ENCODE measurements at places on chromosomes 3 and 15.
A peak's percentile ranks its signal among the peaks of the same experiment; 100 is the strongest.

DNA sequence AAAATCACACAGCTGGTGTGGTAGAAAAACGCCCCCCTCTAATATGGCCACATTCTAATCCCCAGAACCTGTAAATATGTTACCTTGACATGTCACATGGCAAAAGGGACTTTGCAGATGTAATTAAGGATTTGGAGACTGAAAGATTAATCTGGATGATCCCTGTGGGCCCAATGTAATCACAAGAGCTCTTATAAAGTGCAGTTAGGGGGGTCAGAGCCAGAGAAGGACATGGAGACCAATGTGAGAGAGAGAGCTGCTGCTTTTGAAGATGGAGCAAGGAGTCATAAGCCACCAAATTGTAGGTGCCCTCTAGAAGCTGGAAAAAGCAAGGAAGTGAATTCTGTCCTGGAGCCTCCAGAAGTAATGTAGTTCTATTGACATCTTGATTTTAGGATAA, 152.6 kb downstream of the PEX5L start:
- no peak for DNase-seq

GRCh38 chr3:114519415-114519814, 225.6 kb downstream of the TIGIT start:
- DNase-seq: peak; percentile 16

DNA sequence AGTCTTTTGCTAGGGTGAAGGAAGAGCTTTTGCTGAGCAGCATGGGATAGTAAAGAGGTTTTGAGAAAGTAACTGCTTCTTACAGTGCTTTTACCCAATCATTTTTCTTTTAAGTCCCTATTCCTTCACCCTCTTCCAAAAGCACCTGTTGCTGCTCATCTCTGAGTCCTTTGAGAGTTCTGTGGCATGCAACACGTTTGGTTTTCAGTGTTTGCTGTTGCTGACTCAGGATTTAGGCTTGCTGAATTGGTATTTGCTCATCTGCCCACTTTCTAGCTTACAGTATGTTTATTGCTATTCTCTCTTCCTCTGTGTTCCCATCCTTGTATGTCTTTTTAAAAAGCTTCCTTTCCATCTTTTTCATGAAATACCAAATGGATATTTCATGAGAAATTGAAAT, 55.9 kb upstream of the THRB start:
- DNase-seq: no peak

DNA sequence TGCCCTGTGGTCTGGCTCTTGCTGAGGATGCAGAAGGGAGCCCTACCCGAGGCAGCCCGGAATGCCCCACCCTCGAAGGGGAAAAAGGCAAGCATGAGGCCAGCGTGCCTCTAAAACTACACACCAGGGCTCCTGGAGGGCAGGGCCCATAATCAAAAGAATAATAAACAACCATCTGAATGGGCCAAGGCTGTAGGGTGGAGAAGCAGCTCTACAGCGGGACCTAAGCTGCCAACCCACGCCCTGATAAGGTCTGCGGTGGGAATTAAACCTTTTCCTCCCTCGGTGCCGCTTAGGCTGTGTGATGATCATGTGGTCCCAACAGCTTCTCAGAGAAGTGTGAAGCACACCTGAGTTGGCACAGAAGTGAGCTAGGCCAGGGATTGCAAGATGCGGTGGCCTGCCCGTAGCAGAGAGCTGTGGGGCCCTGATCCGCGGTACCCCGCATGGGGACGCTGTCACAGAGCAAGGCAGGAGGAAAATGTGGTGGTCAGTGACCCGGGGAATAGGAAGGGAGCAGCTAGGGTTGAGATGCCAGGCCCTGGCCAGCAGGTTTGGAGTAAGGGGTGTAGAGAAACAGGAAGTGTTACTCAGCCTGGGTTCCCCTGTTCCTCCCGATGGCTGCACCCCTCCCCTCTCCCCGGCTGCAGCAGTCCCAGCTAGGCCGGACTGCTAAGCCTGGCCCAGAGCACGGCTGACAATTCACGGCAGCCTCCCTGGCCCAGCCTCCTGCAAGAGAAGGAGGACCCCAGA, 1.1 kb upstream of the C15orf62 start:
- DNase-seq: no peak

GRCh38 chr3:118186051-118186450, 848.6 kb downstream of the IGSF11 start:
- no peak for DNase-seq

GRCh38 chr15:23472033-23472432, 25.0 kb upstream of the GOLGA6L2 start:
- no peak for DNase-seq

DNA sequence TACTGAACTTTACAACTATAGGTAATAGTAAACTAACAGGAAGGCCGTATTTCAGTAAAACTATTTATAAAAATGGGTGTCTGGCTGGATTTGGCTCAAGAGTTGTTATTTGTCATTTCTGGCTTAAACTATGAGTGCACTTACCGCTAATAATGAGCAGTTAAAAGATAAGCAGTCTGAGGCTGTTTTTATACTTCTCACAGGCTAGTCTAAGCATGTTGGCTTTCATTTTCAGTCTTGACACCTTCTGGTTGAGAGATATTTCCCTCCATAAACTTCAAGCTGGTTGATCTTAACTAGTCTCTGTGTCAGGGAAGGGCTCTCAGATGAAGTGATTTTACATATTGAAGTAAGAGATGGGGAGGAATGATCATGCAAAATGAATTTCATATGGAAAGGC, 96.1 kb downstream of the RSRC1 start:
- no peak for DNase-seq

DNA sequence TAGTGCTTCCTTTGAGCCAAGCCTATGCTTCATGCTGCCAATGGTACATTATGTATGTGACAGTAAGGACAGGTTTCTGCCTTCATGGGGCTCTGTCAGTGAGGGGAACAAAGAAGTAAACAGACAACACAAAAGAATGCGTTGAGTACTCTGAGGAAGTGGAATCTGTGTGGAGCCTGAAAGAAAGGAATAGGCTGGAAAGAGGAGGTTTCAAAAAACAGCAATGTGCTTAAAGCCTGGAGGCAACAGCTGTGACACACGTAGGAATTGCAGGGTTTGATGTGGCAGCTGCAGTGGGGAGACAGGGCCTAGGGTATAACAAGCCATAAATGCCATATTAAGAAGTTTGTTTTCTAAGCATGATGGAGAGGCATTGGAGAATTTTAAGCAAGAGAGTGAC, 316.7 kb downstream of the CLSTN2 start:
- no peak for DNase-seq

DNA sequence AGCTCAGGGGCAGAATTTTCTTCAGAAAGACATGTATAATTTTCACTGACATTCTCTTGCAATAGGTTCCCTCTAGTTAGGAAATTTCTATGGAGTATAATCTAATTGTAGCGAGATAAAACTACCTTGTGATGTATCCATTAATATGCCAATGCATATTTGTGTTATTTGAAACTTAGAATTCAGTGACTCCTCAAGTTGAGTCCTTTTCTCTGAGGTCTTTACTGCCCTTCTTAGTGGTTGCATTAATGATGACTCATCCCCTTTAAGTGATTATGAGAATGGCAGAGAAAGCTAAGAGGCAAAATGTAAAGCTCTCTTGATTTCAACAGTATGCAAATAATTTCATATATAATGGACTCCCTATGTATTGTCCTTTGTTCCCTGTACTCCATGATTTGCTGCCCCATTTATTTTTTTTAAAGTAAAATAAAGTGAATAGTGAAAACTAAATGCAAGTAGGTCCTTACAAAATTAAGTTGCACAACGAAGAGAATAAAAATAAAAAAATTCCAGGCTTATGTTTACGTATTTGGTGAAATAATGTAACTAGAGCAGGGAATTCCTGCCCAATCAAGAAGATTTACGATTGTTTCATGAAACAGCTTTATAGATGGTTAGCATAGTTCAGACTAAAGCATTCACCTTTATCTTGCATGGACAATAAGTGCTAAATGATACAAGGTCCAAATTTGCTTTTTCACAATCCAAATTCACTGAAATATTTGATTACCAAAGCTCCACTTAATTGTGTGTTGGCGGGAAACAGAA, 78.1 kb downstream of the ZPLD1 start:
- DNase-seq: no peak

- DNase-seq: no peak
Observed at GRCh38 chr3:70744536-70744935, 432.1 kb upstream of the MDFIC2 start.

- DNase-seq: no peak
Observed at GRCh38 chr15:23438816-23439466, 8.1 kb downstream of the GOLGA6L2 start.

GRCh38 chr3:154666542-154666941, 236.6 kb upstream of the GPR149 start:
- no peak for DNase-seq

DNA sequence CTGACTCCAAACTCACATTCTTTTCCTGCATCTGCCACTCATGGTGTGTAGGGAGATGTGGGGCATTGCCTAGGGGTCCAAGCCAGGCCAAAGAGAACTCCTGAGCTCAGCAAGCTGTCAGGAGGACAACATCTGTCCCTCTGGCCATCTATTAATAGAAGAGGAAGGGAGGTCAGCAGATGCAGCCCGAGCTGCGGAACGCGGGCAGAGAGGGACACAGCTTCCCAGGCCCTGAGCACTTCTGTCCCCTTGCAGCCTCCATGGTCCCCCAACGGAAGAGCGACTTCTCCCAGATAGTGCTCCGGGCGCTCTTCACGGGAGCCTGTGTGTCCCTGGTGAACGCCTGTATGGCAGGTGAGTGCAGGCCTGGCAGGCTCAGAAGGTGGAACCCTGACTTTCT, 37.3 kb upstream of the PDE8A start:
- no peak for DNase-seq

GRCh38 chr3:58617338-58617761, 40.2 kb upstream of the FAM107A start:
- no peak for DNase-seq

GRCh38 chr3:42964266-42964665, 14.8 kb upstream of the GASK1A start:
- no peak for DNase-seq

- no peak for DNase-seq
Observed at GRCh38 chr3:65576228-65576627, 462.5 kb downstream of the MAGI1 start.

GRCh38 chr3:18512007-18512406, 86.9 kb upstream of the SATB1 start:
- DNase-seq: peak; percentile 99

GRCh38 chr15:101496198-101496986, 6.9 kb upstream of the PCSK6 start:
- DNase-seq: peak; percentile 19

- DNase-seq: no peak
Observed at GRCh38 chr3:2156244-2156847, 57.7 kb downstream of the CNTN4 start.

GRCh38 chr3:123110282-123110975, 43.6 kb downstream of the PDIA5 start:
- DNase-seq: peak; percentile 89

- DNase-seq: no peak
Observed at GRCh38 chr15:74387141-74387541, 19.7 kb upstream of the CYP11A1 start.

DNA sequence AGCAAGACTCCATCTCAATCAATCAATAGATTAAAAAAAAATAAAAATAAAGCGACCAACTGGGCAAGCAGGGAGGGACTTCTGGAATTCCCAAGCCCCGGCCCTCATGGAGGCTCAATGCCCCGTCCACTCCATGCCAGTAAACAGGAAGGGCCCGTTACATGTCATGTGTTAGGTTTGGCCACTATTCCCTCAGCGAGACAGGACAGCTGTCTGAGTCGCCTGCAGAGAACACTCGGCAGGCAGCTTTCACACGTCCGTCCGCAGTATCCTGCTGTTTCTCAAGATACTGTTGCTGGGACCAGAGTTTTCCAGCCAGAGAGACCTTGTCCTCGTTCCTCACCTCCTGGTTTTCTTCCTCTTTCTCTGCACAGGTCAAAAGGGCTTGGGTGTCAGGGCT, 18.0 kb downstream of the TMEM44 start:
- no peak for DNase-seq

GRCh38 chr15:74780523-74781430, 1.1 kb upstream of the CSK start:
- peak; percentile 93 for DNase-seq

DNA sequence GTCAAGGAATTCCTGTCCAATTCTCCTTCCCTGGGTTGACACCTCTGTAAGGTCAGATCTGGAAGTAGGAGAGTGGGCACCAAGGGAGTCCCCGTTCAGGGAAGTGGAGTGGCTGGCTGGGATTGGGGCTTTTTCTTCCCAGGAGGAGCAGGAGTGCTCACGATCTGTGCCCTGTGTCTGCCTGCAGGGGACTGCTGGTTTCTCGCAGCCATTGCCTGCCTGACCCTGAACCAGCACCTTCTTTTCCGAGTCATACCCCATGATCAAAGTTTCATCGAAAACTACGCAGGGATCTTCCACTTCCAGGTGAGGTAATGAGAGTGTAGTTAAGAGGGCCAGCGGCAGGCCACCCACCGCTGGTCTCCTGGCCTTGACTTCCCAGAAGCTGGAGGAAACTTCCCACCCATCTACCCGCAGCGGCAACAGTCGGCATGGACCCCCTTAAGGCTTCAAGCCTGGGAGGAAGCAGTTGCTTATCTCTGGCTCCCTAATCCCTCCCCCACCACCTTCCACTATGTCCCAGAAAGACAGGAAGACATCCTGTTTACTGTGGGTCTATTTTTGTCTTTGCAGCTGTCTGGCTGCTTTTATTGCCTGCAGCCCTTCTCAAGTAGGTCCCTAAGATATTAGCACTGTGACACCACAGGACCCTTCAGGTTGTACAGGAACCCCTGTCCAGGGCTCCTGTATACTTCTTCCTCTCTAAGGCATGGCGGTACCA, 26.8 kb downstream of the CAPN3 start:
- DNase-seq: no peak

DNA sequence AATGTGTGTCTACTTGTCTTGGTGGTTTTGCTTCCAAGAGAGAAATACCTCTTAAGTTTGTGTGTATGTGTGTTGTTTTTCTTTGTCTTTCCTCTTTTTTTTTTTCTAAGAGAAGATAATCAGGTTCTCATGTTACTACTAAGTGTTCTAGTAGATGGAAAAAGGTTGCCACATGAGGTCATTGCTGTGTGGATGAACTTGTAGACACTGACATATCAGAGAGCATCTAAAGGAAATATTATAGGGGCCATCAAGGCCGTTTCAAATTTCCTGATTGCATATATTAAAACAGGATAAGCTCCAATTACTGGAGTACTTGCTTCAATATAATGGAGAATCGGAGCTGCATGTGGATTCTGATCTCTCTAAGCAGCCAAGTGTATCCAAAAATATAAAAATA, 747.5 kb downstream of the NR2F2 start:
- DNase-seq: no peak

- no peak for DNase-seq
Observed at GRCh38 chr3:128217702-128218547, 64.6 kb downstream of the EEFSEC start.

GRCh38 chr3:47385007-47385406, 4.2 kb downstream of the PTPN23 start:
- no peak for DNase-seq

GRCh38 chr15:67836477-67836876, 3.4 kb downstream of the RNU6-1 start:
- DNase-seq: peak; percentile 25

DNA sequence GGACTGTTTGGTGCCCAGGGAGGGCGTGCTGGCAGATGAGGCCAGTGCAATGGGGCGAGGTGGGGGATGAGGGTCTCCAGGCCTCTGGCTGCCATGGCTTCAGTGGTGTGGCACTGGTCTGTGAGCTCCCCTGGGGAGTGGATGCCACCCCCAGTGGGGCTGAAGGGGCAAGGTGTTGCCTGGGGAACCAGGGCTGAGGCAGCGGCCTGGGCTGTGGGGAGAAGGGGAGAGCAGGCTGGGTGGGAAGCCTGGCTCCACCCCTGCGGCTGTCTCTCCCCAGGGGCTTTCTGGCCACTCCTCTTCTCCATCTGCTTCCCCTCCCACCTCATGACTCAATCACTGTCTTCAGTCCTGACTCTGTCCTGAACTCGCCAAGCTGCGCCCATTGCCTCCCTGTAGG, 88.4 kb upstream of the TLE3 start:
- DNase-seq: no peak

All from MV-4-11 (cell line).